ENCODE measurements at places on chromosomes 3 and 15.
A peak's percentile ranks its signal among the peaks of the same experiment; 100 is the strongest.

DNA sequence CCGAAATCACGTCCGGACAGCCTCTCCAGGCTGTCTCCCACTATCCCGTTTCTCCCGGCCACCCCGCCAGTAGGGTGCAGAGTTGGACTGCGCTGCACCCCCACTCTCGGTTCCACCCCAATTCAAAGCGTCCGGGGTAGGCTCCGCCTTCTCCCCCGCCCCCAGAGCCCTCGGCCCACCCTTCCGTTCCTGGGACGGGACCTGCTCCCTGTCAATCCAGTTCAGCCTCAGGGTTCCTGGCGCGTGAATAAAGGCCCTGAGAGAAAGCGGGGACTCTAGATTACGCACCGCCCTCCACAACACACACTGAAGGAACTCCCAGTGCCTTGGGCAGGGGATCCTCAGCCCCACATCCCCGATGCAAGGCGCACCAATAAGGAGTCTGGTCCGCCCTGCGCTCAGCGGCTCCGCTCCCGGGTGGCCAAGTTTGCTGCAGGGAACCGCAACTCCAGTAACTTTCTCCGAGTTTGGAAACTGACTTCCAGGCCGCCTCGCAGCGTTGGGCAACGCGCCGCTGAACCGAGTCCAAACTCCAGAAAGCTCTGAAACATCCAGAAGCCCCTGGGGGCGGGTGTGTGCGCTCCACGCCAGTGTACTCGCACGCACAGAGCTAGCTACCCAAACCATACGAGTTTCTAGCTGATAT lies 1.9 kb downstream of the ADAMTS9 start:
- peak; percentile 91 for DNase-seq

- DNase-seq = no peak
Observed at GRCh38 chr3:178975320-178975719, 96.3 kb downstream of the ZMAT3 start.

GRCh38 chr3:15097891-15098290 lies 1.1 kb downstream of the RBSN start:
- peak; percentile 49 for DNase-seq

GRCh38 chr15:99474909-99475753 lies 90.7 kb upstream of the MEF2A start:
- DNase-seq = no peak

- no peak for DNase-seq
Observed at GRCh38 chr3:129890891-129891290, 2.6 kb downstream of the TMCC1 start.

DNA sequence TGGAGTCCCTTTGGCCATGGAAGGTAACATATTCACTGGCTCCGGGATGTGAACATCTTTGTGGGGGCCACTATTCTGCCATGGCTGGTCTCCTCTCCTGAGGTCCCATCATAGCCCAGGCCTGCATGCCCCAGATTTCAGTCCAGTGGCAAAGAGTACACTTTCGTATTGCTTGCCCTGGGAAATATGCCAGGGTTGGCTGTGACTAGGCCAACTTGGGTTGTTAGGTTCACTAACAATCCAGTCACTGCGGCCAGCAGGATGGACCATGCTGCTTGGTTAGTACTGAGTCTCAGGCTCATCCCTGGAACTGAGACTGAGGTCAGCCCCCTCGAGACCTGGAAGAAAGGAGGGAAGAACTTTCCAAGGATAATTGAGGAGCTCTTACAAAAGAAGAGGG lies 9.8 kb upstream of the EEFSEC start:
- DNase-seq = peak; percentile 26

DNA sequence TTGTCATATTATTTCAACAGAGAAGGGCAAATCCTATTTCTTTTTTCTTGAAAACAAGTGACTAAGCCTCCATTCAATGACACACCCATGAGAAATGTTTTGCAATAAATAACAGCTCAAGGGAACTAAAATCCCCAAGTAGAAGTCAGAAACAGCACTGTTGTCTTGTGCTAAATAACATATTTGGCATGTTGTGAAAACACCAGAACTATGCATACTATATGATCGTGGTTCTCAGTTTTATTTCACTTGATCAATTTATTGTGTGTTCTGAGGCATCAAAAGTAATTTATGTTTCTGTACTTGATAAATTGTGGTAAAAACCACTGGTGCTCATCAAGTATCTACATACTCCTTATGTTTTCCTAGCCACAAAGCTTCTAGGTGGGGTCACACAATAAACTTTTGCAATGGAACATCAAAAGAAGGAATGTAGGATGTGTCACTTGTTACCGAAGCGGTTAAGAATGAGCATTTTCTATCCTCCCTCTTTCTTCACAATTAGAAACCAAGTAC lies 691.7 kb upstream of the CBLB start:
- DNase-seq = peak; percentile 89

GRCh38 chr3:110383356-110383755 lies 688.3 kb upstream of the NECTIN3 start:
- peak; percentile 24 for DNase-seq

GRCh38 chr15:57634290-57634689 lies 42.6 kb downstream of the MYZAP start:
- DNase-seq = peak; percentile 23

DNA sequence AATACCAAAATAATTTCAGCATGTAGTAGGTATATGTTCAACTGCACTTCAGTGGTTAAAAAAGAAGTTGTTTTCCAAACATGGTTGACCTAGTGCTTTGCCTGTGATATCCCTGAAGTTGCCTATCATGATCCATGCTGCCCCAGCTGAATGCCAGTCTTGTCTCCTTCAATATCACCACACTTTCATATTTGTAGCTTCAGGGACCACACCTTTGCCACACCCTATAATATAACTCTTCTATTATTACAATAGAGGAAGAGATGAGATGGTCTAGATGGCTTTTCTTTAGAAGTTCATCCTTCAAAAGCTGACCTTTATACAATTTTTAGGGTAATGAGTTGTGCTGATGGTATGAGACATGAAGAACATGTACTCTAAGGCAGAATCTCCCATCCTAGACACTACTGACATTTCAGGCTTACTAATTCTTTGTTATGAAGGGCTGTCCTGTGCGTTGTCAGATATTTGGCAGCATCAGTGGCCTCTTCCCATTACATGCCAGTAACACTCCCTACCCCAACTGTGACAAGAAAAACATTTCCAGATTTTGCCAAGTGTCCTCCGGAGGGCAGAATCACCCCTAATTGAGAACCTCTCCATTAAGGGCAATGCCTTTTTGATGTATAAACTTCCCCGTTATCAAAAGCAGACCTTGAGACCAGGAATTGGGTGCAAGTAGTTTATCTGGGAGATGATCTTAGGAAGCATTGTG lies 76.2 kb upstream of the PLCL2 start:
- peak; percentile 18 for DNase-seq

- DNase-seq = peak; percentile 41
Observed at GRCh38 chr15:30650012-30650929, 24.3 kb downstream of the ARHGAP11B start.

- DNase-seq = no peak
Observed at GRCh38 chr3:139944256-139944910, 9.4 kb downstream of the CLSTN2 start.

GRCh38 chr3:1068985-1069384 lies 23.8 kb upstream of the CNTN6 start:
- DNase-seq = no peak

GRCh38 chr3:29822071-29822470 lies 541.2 kb downstream of the RBMS3 start:
- peak; percentile 72 for DNase-seq

GRCh38 chr3:15563190-15563589 lies 38.2 kb downstream of the HACL1 start:
- DNase-seq = no peak

GRCh38 chr15:25680686-25681025 lies 182.5 kb downstream of the ATP10A start:
- DNase-seq = no peak

GRCh38 chr15:89018207-89018606 lies 70.0 kb upstream of the ABHD2 start:
- peak; percentile 66 for DNase-seq

DNA sequence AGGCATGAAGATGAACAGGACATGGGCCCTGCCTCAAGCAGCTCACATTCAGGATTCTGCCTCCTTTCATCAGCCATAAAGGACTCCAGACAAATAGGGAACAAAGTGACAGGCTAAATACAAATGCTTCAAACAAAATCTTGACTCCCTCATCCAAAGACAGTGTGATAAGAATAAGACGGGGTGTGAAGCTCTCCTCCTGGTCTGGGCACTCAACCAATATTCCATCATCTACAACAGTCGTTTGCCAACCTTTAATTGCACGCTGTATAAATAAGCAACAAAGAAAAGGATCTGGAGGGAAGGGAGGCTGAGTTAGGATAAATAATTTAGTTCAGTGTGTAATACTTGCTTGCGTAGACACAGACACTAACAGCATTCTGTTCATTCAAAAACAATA lies 5.4 kb downstream of the CCDC54 start:
- no peak for DNase-seq

DNA sequence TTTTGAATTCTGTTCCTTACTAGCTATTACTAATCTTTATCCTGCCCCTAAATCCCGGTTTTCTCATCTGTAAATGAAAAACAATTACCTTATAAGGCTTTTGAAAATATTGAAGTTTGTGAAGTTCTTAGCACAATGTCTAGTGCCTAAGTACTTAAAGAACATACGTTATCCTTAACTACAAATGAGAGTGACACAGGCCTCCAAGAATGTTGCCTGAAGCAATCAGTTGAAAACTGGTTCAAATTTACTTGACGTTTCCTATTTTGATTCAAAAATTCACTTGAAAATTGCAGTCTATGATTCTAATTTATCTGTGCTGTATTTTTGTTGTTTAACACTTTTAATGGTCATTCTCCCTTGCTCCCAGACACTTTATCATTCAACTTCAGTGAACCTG lies 3.2 kb downstream of the SENP7 start:
- DNase-seq = peak; percentile 32

- no peak for DNase-seq
Observed at GRCh38 chr3:183342824-183343223, 85.6 kb downstream of the MCF2L2 start.

DNA sequence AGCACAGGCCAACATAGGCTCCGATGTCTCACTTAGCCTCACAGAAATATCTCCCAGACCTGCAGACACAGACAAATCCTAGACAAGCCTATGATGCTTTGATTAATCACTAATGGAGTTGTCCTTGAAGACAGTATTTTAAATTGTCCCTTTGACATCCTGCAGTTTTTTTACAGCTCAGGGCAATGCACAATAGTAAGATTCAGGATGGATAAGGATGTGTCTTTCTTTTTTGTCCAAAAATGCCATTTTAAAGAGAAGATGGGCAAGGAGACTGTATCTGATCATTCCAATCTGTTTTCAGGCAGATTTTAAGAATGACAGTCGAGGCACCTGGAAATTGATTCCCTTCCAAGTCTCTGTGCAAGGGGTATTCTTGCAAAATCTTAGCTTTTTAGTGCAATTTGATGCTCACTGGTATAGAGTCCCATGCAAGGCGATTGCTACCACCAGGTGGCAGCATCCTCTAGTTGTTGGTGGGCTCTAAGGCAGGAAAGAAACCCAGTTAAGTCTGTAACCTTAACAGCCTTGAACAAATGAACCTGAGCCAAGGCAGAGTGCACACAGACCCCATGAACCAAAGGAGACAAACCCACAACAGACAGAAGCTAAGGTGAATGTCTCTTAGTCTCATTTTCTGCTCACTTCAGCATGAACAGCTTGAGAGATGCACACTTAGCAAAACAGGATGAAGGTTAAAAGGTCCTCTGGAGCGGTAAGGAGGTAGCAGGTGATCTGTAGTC lies 51.2 kb upstream of the MINAR1 start:
- peak; percentile 73 for DNase-seq

DNA sequence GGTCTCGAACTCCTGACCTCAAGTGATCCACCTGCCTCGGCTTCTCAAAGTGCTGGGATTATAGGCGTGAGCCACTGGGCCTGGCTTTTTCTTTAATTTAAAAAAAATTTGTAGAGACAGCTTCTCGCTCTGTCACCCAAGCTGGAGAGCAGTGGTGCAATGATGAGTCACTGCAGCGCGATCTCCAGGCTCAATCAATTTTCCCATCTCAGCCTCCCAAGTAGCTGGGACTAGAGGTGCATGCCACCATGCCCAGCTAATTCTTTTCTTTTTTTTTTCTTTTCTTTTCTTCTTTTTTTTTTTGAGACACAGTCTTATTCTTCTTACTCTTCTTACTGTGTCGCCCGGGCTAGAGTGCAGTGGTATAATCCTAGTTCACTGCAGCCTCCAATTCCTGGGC lies 19.8 kb downstream of the TUBGCP4 start:
- DNase-seq = peak; percentile 28

DNA sequence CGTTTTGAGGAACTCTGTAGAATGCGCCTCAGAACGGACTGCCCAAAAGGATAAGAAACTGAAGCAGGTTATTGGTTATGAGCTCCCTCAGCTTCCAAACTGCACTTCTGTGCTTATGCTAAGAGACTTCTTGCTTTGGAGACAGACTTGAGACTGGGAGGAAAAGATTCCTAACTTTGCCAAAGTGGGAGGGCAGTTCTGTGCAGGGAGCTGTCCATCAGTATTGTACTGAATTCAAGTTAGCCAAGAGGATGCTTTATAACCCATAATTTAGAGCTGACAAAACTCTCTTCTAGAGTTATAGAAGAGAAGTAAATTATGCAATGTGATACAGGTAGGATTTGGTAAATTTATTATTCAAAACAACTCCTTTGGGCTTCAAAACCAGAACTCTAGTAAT lies 519.8 kb upstream of the GBE1 start:
- DNase-seq = peak; percentile 6

DNA sequence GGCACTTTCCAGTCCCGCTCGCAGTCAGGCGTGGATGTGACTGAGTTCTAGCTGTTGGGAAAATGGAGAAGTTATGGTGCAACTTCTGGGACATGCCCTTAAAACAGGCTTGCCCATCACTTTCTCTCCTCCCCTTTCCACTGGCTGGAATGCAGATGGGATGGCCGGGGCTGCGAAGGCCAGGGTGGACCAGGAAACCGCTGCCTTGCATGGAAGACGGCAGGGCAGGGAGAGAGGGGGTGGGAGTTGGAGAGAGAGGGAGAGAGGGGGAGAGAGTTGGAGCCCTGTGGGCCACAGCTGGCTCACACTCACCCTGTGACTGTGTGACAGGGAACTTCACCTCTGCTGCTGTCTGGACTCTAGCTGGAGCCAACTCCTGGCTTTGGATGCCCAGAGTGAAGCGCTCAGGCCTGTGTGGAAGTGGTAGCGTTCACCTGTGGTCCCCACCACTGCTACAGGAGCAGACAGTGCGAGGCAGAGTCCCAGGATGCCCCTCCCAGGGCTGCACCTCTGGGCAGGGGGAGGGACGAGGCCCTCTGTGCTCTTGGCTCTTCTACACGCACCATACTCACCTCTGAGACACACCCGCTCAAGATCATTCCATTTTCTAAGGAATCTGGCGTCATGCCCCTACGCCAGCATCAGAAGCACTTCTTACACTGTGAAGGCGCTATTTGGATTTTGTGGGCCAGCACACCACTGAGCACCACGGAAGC lies 36.6 kb downstream of the KLHL25 start:
- no peak for DNase-seq

- no peak for DNase-seq
Observed at GRCh38 chr3:62605413-62606068, 232.2 kb upstream of the FEZF2 start.

DNA sequence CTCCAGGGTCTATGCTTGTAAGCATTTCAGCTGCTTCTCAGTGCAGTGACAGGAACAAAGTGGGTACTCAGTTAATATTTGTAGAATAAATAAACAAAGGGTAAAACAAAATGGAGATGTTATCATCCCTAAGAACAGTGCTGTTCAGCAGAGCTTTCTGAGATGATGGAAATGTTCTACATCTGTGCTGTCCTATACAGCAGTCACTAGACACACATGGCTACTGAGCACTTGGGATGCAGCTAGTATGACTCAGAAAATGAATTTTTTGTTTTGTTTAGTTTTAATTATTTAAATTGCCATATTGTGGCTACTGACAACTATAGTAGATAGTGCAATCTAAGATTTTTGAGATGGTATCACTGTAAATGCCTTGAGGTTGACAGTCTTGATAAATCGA lies 283.8 kb upstream of the ADAMTS9 start:
- DNase-seq = no peak
